ENCODE measurements at places on chromosomes 1 and 21.

- DNase-seq, result no peak
These were observed 26.3 kb upstream of the DISP1 start for GRCh38 chr1:222788402-222789156.

DNA sequence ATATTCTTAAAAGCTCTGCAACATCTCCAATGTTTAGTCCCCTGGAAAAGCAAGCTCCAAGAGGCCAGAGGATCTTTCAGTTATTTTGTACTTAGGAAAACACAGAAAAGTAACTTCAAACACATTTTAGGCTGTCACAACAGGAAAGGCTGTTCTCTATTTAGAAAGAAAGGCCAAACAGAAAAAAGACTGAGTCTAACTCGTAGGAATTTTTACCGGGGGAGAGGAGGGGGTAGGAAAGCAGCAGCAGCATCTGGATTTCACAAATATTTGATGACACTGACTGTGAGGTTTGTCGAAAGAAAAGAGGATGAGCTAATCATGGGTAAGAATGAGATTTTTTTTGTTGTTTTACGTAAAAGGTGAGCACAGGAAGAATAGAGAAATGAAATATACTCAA lies 107.1 kb downstream of the EIF4G3 start:
- no peak for DNase-seq

- DNase-seq, result no peak
These were observed 29.9 kb upstream of the LYPLAL1 start for GRCh38 chr1:219143735-219144134.

DNA sequence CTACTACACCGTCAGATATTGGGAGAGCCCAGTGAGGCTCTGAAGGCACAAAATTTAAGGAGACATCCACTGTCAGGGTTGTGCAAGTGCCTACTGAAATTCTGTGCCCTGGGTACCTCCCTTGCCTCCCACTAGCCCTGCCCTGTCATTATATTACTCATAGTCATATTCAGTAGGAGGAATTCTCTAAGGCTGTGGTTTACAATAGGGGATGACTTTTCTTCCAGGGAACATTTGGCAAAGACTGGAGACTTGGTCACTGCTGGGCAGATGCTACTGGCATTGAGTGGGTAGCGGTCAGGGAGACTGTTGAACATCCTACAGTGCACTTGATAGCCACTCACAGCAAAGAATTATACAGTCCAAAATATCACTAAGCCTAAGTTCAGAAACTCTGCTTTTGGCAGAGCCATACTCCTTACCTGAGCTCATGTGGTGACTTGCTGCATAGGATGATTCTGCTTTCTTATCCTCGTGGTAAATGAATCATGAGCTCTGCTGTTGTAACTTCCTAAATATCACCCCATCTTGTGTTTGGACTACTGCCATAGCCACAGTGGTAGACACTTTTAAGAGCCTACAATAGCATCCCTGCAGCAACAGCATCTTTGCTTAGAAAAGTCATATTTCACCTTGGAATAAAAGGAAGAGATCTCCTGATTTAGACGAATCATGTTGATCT lies 563.4 kb upstream of the PLXNA2 start:
- DNase-seq, result no peak

GRCh38 chr1:216604771-216605170 lies 118.5 kb downstream of the ESRRG start:
- no peak for DNase-seq

DNA sequence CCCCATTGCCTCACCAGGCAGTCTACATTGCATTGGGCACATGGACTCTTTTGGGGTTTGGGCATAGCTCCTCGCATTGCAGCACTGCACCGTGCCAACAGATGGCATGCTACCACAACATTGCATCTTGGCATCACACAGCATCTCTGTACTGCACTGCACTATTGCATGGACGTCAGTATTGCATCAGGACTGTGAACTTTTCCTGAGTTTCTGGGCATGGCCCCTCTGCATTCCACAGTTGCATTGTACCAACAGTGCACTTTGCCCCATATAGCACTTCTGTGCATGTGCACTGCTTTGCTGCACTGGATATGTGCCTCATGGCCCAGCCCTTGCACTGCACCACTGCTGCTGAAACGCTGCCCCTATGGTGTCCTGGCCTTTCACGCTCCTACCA lies 9.6 kb downstream of the PTPRU start:
- DNase-seq, result no peak

DNA sequence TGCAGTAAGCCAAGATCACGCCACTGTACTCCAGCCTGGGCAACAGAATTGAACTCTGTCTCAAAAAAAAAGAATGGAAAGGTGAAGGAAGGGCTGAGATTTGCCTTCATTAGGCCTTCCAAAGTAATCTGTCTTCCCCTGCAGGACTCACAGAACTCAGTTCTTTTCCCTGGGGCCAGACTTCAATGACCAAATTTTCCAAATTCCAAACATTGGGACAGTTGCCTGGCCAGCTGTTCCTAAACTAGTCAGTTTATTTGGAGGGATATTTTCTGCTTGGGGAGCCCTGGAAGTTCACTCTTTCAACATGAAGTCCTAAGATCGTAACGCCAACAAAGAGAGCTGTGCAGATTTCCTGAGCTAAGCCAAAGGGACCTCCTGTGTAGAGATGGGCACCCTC lies 5.4 kb upstream of the DEDD start:
- DNase-seq, result no peak

DNA sequence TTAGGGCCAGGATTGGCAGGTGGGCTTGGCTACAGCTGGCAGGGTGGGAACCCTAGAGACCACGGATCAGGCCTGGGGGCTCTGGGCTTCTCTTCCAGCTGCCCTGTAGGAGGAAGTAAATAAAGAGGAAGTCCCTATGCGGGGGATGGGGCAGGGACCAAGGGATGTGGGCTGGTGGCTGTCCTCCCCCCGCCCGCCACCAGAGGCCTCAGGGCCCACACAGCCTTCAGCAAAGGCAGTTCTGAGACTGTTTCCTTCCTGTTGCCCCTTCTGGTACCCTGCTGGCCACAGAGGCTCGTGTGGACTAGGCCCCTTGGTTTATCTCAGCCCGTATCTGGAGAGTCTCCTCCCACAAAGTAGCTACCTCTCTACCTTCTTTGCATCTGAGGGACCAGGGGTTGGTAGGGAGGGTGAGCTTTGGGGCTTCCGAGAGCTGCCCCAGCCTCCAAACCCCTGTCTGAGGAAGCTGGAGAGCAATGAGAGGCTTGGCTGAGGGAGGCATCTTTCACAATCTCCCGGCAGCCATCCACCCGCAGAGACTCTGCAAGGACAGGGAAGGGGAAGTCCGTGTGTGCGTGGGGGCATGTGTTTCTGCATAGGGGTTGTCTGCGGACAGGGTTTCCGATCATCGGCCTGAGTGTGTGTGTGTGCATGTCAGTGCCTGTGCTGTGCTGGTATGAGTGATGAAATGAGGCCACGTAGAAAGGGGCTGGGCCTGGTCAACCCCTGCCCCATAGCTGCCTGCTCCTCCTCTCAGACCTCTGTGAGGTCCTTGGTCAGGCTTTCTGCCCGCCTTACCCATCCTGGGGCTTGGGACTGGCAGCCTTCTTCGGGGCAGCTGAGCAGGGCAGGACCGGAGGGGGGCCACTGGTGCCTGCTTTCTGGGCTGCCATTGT lies 12.5 kb downstream of the RPS6KA1 start:
- peak; percentile 58 for DNase-seq

DNA sequence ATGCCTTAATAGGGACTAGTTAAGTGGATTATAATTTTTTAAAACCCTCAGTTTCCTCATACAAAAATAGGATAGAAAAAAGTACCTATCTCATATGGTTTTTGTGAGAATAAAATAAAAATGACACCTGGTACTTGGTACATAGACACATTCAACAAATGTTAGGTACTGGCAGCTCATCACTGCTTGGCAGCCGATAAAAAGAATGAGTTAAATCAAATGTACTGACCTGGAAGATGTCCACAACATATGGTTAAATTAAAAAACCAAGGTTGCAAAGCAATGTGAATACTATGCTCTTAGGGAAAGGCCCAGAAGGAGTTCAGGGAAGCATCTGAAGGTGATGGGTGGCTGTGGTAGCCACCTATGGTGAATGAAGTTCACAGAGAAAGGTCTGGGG lies 64.9 kb upstream of the SMYD2 start:
- DNase-seq, result no peak

- no peak for DNase-seq
These were observed 75.1 kb downstream of the LAMC1 start for GRCh38 chr1:183098317-183098716.

DNA sequence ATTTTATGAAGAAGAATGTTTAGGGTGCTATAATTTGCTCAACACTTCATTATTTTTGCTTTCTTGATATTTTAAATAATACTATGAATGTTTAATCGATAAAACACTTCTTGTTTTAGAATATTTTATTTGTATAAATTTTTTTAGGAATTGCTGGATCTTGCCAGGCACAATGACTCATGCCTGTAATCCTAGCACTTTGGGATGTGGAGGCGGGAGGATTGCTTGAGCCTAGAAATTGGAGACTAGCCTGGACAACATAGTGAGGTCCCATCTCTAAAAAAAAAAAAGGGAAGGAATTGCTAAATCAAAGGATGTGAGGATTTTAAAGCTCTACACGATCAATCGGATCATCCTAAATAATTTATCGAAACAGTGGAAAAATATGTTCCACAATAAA lies 17.6 kb downstream of the RNF11 start:
- no peak for DNase-seq

DNA sequence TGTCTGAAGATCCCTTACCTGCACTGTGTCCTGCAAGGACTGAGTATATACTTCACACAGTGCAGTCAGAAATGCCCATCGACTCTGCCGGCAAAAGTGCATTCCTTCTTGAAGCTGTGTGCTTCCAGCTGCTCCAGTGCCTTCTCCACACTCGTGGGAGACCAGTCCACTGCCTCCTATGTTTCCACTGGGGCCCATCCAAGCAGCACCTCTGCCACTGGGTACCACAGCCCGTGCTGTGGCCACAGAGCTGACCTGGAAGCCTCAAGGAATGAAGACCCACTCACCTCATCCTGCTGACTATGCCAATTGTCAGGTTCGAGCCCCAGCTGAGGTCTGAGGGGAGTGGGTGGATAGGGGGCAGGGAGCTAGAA lies 108.1 kb downstream of the GDAP2 start:
- DNase-seq, result no peak

DNA sequence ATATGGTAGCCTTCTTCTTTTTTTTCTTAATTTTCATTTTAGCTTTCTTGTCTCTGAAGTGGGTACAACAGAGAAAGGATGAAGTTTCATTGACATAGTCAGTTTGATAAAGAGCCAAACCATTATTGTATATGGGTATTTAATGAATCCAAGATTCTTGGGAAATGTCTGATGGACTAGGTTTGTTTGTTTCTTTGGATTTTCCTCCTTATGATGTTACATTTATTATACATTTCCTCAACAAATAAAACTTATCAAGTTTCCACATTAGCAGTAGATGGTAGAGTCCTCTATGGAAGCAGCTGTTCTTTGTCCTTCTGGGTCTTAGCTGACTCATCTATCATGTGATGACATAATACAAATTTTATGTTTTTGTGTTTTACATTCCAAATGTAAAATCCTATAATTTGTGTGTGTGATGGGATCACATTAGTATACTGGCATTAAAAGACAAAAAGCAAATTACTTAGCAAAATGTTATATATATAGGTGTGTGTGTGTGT lies 6.0 kb downstream of the COL24A1 start:
- no peak for DNase-seq

All from stimulated activated CD4-positive, alpha-beta T cell treated with anti-CD3 and anti-CD28 coated beads, Interleukin-12 subunit alpha, Interleukin-12 subunit beta, amount 100 ng/mL, for 4 hours (primary cell).